ENCODE measurements at places on chromosomes 5 and 9. TPM values are rescaled to one million over a fixed set of nuclear protein-coding genes. Genes with fewer than 3 reads are reported as not detected.

GABRA1 gene
- polyA plus RNA-seq, result not detected

SLC34A1 gene
- polyA plus RNA-seq, result not detected

SMC2 gene
- 21.4 TPM for polyA plus RNA-seq

FOXD4L6 gene
- not detected for polyA plus RNA-seq

PCDHA9 gene
- polyA plus RNA-seq, result not detected

RASEF gene
- 0.43 TPM for polyA plus RNA-seq

BNC2 gene
- polyA plus RNA-seq, result 4.6 TPM

CYLC2 gene
- polyA plus RNA-seq, result not detected

NKD2 gene
- 2.4 TPM for polyA plus RNA-seq

LCN9 gene
- not detected for polyA plus RNA-seq

ADAMTS2 gene
- 33.0 TPM for polyA plus RNA-seq

GKAP1 gene
- polyA plus RNA-seq, result 20.2 TPM

GNA14 gene
- 3.6 TPM for polyA plus RNA-seq

TMED9 gene
- polyA plus RNA-seq, result 111 TPM

PAPPA gene
- polyA plus RNA-seq, result 0.49 TPM

HINT1 gene
- polyA plus RNA-seq, result 358 TPM

Measured in forelimb muscle (tissue), 1 donor.